H4 (cell line): ENCODE measurements at places on chromosomes 7 and 10. TPM values are rescaled to one million over a fixed set of nuclear protein-coding genes. Genes with fewer than 3 reads are reported as not detected.

PKD2L1 gene
- total RNA-seq = not detected in 2 replicates

ZNF804B gene
- total RNA-seq = 0.10 and 0.17 TPM in 2 replicates

PRKCQ gene
- total RNA-seq = 6.3 and 6.8 TPM in 2 replicates

CALHM3 gene
- total RNA-seq = 0.23 TPM in 1 of 2 replicates, not detected in the other

ANKRD1 gene
- 5.8 and 6.0 TPM in 2 replicates for total RNA-seq

CADPS2 gene
- total RNA-seq = 22.4 and 23.3 TPM in 2 replicates

OR13A1 gene
- total RNA-seq = not detected in 2 replicates

GARIN1A gene
- total RNA-seq = 0.06 TPM in 1 of 2 replicates, not detected in the other

PDE6C gene
- total RNA-seq = not detected in 2 replicates

FOXP2 gene
- total RNA-seq = 1.7 and 2.0 TPM in 2 replicates

SLC25A13 gene
- 56.2 and 61.1 TPM in 2 replicates for total RNA-seq

SYT15B gene
- total RNA-seq = 2.2 and 2.7 TPM in 2 replicates

GRK5 gene
- 9.9 and 10.1 TPM in 2 replicates for total RNA-seq

AKR1C2 gene
- 74.6 and 115 TPM in 2 replicates for total RNA-seq

STX1A gene
- 3.5 and 12.1 TPM in 2 replicates for total RNA-seq

CASTOR2 gene
- 8.2 and 9.2 TPM in 2 replicates for total RNA-seq

MYL7 gene
- total RNA-seq = not detected in 2 replicates

OPN1SW gene
- total RNA-seq = not detected in 2 replicates

FFAR4 gene
- not detected in 2 replicates for total RNA-seq

INHBA gene
- 1.2 and 2.2 TPM in 2 replicates for total RNA-seq
